CD4-positive, alpha-beta memory T cell (primary cell): ENCODE measurements at places on chromosomes 1 and 21. TPM values are rescaled to one million over a fixed set of nuclear protein-coding genes. Genes with fewer than 3 reads are reported as not detected.

Gene PLEKHN1
- polyA plus RNA-seq, result 0.50 TPM

Gene ETNK2
- 3.9 TPM for polyA plus RNA-seq

Gene PROK1
- polyA plus RNA-seq, result not detected

- peak; percentile 44 for DNase-seq
These were observed 26.6 kb downstream of the ATF6 start for GRCh38 chr1:161792740-161793139.

GRCh38 chr1:223133824-223134435 lies 9.1 kb downstream of the TLR5 start:
- peak; percentile 73 for DNase-seq

DNA sequence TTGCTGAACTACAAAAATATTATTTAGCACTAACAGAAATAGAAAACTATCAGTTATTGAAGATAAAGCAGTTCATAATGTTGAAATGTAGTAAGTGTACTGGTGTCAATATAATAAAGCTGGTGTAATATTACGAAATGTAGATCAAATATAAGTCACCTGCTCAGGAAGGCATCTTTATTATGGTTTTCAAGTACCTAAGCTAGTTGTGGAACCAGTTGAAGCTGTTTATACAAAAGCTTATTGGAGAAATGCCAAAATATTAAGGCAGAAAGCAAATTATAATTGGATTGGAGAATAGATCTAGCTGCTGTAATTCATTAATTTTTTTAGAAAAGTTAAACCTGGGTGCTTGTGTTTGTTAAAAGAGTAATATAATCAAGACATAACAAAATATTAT lies 6.2 kb upstream of the MARK1 start:
- DNase-seq, result no peak

DNA sequence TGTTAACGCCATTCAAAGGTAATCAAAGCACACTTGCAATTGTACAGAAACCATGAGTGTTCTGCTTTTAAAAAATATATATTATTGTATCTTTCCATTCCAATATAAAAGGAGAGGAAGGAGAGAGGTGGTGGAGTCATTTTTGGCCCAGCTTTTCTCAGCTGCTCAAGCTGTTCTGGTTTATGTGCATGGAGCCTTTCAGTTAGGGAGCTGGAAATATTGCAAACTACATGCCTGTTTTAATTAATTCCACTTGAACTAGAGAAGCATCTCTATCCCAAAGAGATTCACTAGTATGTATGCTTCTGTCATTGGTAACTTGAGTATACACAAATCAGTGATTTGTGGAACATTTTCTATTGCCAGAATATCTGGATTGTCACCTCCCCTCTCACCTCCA lies 28.5 kb upstream of the C1orf105 start:
- DNase-seq, result no peak
